ENCODE measurements at places on chromosomes 11 and 22. TPM values are rescaled to one million over a fixed set of nuclear protein-coding genes. Genes with fewer than 3 reads are reported as not detected.
A peak's percentile ranks its signal among the peaks of the same experiment; 100 is the strongest.

GRCh38 chr11:131832079-131832478 lies 461.7 kb downstream of the NTM start:
- no peak for DNase-seq

GRCh38 chr11:12287009-12287373 lies 90.4 kb upstream of the PARVA start:
- no peak for DNase-seq

GRCh38 chr22:17121233-17122195 lies at the start of gene TMEM121B:
Gene TMEM121B, minus strand, starts transcription at chr22:17121360. Its CDS starts 233 bp downstream, at chr22:17121127.
- peak; percentile 98 for DNase-seq

DNA sequence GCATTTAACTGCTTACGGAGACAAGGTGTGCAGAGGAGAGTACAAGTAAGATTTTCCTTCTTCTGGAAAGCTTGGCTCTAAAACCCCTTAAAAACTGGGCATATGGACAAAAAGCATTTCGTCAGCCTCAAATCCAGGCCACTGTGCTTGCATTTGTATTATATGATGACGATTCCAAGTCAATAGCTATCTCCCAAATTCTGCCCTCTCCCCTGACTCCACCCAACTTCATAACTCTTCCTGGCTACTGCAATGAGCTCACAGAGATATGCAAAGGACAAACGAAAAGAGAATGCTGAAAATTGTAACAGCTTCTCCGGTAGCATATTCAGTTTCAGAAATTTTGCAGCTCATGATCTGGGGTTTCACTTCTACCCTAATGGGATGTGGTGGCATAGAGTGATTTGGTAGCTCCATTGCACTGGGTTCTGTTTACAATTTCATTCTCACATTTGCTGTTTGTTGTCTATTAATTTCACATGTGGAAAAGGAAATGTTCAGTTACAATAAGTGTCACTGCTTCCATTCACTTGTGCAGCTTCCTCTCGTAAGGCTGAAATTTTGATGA lies 45.6 kb upstream of the CHRM4 start:
- DNase-seq = no peak

Gene MLC1
- total RNA-seq = not detected

DNA sequence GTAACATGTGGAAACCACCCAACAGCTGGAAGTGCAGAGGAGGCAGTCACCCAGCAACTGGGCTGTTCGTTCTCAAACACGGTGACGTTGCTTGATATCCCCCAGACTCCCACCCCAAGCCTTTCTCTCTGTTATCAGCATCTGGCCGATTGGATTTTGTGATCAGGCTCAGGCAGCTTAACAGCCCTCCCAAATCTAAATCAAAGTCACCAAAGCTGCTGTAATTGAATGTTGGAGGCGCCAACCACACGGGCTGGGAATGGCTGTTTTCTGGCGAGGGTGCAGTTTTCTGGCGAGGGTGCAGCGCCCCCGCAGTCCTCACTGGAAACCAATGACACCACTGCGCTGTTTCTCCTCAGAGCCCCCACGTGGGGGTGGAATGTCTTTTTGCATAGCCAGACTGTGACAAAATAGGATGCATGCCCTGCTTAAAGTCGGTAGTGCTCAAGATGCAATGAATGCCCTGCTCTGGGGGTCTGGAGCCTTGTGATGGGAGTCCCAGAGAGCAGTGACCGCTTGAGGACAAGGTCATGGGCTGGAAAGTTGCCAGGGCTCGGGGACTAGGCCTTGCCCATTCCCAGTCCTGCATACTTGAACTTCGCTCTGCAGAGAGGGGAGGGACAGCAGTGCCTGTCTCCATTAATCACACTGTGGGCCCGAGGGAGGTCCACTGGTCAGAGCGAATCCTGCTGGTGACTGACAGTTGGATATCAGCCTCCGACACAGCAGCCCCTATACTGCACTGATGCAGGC lies 105.3 kb downstream of the MORC2 start:
- DNase-seq = peak; percentile 62

Gene GRK3
- total RNA-seq = 25.3 TPM

DNA sequence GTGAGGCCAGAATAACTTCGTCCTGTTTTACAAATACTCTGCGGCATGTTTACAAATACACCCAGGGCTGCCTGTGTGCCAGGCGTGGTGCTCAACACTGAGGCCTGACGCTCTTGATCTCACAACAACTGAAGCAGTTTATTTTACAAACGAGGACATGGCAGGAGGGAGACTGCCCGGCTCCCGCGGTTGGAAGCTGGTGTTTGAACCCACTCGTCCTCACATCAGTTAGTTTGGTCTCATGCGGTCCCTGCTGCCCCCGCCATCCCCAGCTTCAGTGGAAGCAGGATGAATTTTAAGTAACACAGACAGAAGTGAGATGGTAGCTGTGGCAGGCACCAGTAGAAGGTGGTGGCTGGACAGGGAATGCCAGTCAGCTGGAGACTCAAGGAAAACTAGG lies 16.4 kb downstream of the KIAA0930 start:
- DNase-seq = no peak

Gene MAPK8IP2
- total RNA-seq = 3.5 TPM

Gene DEUP1
- total RNA-seq = 0.63 TPM

Gene SYCE3
- total RNA-seq = not detected

Gene CRYAB
- total RNA-seq = 6.1 TPM

DNA sequence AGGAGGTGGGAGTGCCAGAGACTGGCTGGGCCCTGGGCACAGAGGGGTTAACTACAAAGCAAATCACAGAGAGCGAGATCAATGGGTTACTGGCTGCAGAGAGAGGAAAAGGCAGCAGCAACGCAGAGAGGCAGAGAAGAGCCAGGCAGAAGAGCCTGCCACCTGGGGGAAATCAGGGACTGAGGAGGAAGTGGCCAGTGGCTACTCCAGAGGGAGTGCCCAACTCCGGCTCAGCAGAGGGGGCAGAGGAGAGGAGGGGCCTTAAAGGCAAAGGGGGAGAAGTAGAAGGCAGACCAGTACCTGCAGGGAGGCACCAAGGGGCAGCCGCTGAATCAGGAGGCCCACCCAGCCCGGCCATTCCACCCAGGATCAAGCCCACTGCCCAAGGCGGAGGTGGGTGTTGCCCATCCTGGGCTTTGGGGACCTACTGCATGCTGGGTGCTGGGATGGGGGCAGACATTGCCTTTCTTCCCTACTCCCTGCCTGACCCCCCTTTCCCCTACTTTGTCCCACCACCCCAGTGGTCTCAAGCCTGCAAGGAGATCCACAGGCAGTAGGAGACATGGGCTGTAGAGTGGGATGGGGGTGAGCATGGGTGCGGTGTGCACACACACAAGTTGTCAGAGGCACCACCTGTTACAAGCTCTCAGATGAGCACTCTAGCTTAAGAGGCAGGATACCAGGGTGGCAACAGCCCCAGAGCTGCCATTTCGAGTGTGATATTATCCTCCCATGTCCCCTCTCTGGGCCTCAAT lies 926 bp upstream of the GALR3 start:
- DNase-seq = peak; percentile 76

Gene RTN4R
- 33.4 TPM for total RNA-seq

DNA sequence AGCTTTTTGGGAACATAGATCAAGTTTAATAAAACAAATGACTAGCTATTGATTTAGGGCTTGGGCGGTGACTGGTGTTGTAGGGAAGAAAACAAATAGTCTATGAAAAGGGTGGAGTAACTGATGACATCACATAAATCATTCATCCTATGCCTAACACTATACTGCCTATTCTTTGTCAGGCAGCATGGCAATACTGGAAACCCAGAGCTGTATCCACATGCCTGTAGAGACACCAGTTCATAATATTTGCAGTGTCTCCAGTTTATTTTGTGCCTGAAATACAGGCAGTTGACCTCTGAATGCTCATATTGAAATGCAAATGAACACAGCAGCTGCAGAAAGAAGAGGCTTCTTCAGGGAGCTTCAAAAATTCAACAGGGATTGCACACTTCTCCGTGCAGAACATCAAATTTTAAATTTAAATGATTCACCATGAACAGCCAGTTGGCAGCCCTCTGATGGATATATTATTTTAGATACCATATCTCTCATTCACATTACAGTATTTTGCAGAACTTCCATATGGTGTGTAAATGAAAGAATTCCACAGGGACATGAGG lies 283.1 kb upstream of the CTSC start:
- no peak for DNase-seq

DNA sequence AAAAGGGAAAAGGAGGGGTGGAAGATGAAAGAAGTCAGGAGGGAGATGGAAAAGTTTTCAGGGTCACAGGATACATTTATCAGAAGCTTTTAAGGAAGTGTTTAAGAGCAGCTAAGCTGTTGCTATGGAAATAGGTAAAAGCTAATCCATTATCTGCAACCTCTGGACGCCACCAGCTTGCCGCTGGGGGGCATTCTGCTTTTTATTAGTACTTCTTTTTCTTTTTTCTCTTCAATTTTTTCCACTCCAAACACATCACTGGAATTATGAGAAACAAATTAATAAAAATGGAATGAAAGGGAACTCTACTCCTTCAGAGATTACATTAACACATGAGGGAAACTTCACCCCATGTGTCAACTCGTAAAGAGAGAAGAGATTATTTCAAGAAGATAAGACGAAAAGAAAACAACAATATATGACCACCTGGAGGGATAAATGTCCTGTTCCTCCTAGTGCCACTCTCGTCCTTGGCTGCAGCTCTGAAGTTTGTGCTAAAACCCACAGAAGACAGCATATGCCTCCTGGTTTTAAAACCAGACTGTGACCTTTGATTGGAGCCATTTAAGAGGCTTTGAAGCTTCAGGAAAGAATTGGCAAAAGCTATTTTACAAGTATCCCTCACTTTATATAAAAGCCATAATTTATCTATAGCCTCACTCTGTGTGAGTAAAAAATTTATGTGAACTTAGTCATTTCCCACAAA lies 972.8 kb downstream of the OPCML start:
- DNase-seq = no peak

DNA sequence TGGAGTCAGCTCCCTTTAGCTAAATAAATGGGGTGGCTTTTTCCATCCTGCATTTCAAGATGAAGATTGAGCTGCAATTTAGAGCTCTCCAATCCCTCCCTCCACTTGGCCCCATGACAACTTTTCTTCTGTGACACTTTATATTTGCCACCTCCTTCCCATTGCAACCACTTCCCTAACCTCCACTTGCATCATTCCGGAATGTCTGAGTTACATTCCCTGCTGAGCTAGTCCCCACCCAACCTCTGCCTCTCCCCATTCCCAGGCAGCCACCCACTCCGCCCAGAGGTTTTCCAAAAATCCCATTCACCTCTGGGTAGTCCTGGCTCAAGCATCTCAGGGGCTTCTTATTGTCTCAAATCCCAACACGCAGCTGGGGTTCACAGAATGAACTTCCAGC lies 24.7 kb downstream of the PC start:
- no peak for DNase-seq

DNA sequence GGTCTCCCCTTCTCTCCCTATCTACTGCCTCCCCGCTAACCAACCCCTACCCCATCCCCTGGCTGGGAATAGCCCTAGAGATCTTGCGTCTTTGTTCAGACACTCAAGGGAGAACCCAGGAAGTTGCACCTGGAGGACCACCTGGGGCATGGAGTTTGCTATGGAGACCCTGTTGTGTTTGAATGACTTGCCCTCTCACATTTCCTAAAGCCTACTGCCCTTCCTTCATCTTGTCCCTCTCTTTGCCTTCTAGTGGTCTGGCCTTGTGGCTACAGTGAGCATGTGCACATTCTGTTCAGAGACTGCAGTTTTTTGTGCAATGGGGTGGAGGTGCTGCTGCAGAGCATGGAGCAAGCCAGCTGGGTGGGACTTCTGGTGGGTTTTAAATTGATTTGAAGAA lies 42.5 kb downstream of the ZNRF3 start:
- peak; percentile 61 for DNase-seq

Gene UBASH3B
- 17.2 TPM for total RNA-seq

Gene MAJIN
- total RNA-seq = not detected

GRCh38 chr11:77771135-77771534 lies 49.4 kb downstream of the RSF1 start:
- no peak for DNase-seq

DNA sequence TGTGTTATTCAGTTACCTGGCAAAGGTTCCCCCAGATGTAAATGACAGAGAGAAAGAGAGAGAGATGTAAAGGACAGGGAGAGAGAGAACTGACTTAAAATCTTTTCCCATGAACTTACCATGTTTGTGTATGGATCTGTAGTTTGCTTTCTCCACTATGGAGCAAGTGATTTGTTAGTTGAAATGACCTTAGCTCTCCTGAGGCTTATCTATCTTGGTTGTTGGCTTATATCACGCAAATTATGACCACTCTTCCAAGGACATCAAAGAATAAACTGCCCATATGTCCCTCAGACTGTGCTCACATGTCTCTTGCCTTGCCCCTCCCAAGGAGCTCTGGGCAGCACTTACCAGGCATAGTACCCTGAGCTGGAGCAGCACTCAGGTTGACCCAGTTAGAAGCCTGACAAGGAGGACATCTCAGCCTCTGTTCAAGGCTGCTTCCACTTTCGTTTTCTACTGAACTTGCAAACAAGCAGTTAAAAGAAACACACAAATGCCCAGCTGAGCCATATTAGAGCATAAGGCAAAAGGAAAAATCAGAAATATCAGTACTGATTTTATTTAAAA lies 95.3 kb upstream of the RCN1 start:
- DNase-seq = no peak

Gene TMEM45B
- total RNA-seq = 0.38 TPM

GRCh38 chr11:12938590-12939247 lies 70.4 kb upstream of the RASSF10 start:
- no peak for DNase-seq

DNA sequence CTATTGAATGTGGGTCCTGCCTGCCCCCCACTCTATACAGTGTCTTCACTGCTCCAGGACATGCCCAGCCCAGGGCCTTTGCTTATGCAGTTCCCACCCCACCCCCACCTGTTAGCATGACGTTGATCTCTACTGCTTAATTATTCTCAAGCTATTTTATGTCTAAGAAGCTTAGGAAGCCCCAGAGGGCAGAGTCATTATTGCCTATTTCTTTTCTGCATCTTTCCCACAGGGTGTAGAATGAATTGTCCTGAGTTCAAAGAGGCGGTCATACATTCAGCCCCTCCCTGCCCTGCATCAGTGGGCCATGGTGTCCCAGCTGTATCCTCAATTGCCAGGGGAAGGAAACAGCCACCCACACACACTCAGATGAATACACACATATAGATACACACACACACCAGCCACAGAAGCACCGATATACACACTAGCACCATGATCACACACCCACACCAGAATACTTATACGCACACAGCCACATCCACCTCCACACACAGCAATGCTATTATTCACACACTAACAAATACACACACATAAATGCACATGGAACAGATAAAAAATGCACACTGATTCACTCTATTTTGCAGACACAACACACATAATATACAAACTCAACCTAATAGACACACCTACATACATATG lies 1.5 kb downstream of the PDE2A start:
- no peak for DNase-seq

DNA sequence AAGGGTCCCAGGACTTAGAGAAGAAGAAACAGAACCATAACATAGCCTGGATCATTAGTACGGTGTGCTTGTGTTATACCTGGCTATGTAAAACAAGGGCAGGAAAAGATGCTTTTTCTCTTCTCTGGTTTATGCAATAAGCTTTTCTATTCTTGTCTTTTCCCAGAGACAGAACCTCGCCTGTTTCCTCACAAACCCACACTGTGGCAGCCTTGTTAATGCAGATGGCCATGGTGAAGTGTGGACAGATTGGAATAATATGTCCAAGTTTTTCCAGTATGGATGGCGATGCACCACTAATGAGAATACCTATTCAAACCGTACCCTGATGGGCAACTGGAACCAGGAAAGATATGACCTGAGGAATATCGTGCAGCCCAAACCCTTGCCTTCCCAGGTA lies 2.9 kb downstream of the CFAP68 start:
- DNase-seq = no peak
